ENCODE measurements at places on chromosomes 3 and 15. TPM values are rescaled to one million over a fixed set of nuclear protein-coding genes. Genes with fewer than 3 reads are reported as not detected.
A peak's percentile ranks its signal among the peaks of the same experiment; 100 is the strongest.

Gene RPLP1
- 1,472 TPM for polyA plus RNA-seq

DNA sequence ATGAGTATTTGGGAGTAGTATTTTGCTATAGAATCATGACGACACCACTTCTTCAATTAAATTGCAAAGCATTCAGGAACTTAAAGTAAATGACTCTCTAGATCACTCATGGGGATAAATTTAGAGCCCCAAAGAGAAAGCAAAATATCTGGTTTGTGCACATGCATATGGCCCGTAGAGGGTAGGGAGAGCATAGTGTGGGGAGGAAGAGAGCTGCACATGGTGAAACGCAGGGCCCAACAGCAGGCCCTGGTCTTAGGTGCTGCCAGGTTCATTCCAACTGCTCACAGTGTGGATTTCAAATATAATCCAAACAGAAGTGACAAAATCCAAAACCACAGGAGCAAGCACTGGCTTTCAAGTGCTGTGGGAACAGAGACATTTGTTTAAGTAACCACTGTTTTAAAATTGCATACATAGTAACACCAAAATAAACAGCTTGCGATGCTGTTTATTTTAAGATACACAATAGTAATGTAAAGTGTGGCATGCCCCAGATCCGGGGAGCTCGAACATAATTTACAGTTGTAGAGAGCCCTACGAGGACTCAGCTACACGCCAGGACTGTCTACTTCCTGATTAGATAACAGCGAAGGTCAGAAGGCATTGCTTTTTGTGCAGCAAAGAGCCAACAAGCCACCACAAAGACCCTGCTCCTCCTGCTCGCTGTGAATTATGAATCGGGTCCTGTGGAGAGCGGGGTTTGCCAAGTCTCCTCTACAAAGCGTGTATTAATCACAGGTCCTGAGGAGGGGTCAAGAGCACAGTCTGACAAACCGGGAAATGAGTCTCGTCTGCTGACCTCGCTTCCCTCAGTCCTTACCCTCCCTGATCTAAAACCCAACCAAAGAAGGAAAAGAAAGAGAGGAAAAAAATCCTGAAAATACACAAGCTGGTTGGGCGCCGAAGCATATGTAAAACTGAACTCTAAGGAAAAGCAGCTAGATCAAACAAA, 80.6 kb downstream of the MEIS2 start:
- no peak for DNase-seq

Gene ACAA1
- polyA plus RNA-seq, result 76.5 TPM

GRCh38 chr3:25344670-25345069, 83.4 kb upstream of the RARB start:
- DNase-seq, result no peak

DNA sequence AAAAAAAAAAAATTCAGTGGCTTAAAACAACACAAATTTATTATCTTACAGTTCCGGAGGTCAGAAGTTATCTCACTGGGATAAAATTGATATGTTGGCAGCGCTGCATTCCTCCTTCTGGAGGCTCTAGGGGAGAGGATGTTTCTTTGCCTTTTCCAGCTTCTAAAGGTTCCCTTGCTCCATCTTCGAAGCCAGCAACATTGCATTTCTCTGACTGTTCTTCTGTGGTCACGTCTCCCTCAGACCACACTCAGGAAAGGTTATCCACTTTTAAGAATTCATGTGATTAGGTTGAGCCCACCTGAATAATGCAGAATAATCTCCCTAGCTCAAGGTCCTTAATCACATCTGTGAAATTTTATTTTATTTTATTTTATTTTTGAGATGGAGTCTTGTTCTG, 23.4 kb upstream of the ACAP2 start:
- DNase-seq, result no peak

GRCh38 chr15:84599906-84600305, 903 bp upstream of the ZSCAN2 start:
- no peak for DNase-seq

Gene GABRB3
- polyA plus RNA-seq, result not detected

- no peak for DNase-seq
These were observed at the start of gene LINGO1 for GRCh38 chr15:77632534-77633133. TSS of gene LINGO1 (minus strand) at chr15:77632912. CDS start at chr15:77632315, 597 bp downstream.

DNA sequence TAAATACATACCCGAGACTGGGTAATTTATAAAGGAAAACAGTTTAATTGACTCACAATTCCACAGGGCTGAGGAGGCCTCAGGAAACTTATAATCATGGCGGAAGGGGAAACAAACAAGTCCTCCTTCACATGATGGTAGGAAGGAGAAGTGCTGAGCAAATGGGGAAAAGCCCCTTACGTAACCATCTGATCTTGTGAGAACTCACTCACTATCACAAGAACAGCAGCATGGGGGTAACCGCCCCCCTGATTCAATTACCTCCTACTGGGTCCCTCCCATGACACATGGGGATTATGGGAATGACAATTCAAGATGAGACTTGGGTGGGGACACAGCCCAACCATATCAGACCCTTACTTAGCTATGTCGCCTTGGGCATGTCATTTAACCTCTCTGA, 27.7 kb downstream of the SCG3 start:
- DNase-seq, result no peak

- no peak for DNase-seq
These were observed 113.2 kb downstream of the TCF12 start for GRCh38 chr15:57031605-57032004.

GRCh38 chr3:187919048-187919447, 173.8 kb upstream of the BCL6 start:
- no peak for DNase-seq

GRCh38 chr3:878746-879145, 214.1 kb upstream of the CNTN6 start:
- DNase-seq, result no peak

GRCh38 chr3:2166552-2166951, 67.9 kb downstream of the CNTN4 start:
- no peak for DNase-seq

DNA sequence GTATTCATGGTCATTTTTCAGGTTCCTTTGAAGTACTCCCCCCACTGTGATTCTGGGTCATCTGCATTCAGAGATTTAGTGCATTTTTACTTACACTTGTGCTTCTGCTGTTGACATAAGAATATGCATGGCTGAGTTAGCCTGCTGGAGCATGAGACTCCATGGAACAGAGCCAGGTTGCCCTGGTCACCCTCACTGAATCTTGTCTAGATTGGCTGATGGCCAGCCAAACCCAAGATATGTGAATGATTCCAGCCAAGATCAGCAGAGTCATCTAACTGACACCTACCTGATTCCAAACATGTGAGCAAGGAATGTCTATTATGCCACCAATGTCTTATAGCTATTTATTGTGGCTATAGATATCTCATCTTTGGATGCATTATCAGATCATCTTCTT, 25.1 kb downstream of the DTWD1 start:
- DNase-seq, result peak; percentile 81

- DNase-seq, result no peak
These were observed 37.3 kb downstream of the CRYGS start for GRCh38 chr3:186506857-186507256.

Gene SMCO1
- not detected for polyA plus RNA-seq

- DNase-seq, result no peak
These were observed 721.0 kb downstream of the OTOL1 start for GRCh38 chr3:162217647-162218046.

Gene CADM2
- not detected for polyA plus RNA-seq

Gene HIGD1A
- polyA plus RNA-seq, result 170 TPM

- peak; percentile 99 for DNase-seq
These were observed 2.0 kb upstream of the MELTF start for GRCh38 chr3:197031315-197032285.

Gene DOCK3
- 0.08 TPM for polyA plus RNA-seq

DNA sequence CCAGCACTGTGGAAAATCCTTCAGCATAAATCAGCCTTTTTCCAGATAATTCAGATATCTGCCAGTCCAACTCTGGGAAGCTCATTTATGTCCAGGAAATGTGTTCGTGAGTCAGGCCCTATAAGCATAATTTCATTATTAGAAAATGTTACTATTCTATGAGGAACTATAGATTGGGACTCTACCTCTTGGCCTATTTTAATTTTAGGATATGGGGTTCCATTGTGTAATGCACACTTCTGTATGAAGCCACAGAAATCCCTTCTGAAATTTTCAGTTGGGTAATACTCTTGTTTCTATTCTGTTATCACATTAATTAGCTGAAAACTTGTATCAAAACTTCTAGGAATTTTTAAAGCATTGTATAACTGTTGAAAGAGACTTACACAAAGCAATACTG, 43.9 kb upstream of the IL12A start:
- DNase-seq, result no peak

DNA sequence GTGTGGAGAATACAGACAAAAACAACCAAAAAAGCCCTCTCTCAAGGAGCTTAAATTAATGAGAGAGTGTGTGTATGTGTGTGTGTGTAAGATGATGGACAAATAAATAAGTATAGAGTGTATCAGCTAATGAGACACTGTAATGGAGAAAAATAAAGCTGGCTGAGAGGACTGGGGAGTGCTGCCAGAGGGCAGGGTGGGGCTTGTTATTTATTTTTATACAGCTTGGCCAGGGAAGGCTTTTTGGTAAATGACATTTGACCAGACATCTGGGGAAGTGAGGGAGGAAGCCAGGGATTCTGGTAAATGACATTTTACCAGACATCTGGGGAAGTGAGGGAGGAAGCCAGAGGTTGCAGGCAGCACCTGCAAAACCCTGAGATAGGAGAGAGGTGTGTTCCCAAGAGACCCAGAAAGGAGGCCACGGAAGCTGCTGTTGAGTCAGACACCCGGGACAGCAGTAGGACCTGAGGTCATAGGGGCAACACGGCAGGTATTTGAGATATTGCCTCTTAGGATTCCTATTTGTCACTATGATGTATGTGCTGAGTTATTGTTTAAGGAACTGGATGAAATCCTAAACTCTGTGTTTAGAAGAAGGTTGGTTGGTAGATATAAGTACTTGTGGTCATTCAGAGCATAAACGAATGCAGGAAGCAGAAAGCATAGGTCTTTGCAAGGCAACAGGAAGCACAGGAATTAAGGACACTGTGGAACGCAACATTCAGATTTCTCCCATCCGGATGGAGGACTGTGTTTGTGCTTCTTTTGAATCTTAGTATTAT, 2.7 kb downstream of the SV2B start:
- DNase-seq, result no peak

GRCh38 chr3:134601539-134602439, 49.0 kb downstream of the KY start:
- no peak for DNase-seq

- no peak for DNase-seq
These were observed 5.2 kb upstream of the LCTL start for GRCh38 chr15:66570842-66571478.

GRCh38 chr15:70246623-70247220, 149.0 kb upstream of the TLE3 start:
- DNase-seq, result no peak

DNA sequence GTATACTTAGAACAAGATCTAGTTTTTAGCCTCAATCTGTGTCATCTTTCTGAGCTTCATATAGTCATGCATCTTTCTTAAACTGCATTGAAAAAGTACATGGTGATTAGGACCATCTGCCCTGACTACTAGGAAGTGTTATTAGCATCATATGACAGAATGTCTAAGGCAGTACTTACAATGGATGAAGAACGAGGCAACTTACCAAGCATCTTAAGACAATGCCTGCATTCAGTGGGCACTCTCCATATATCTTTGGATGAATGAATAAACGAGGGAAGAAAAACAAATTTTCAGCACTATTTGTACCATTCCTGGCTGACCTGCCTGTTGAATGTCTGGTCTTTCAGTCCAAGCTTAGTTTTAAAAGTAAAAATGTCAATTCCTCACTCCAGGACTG, 185.4 kb upstream of the EPHA3 start:
- no peak for DNase-seq

- DNase-seq, result no peak
These were observed 18.7 kb downstream of the USF3 start for GRCh38 chr3:113677737-113678136.

GRCh38 chr3:28122227-28122626, 119.2 kb upstream of the CMC1 start:
- DNase-seq, result no peak

GRCh38 chr3:100103558-100104441, 10.5 kb downstream of the FILIP1L start:
- peak; percentile 51 for DNase-seq

DNA sequence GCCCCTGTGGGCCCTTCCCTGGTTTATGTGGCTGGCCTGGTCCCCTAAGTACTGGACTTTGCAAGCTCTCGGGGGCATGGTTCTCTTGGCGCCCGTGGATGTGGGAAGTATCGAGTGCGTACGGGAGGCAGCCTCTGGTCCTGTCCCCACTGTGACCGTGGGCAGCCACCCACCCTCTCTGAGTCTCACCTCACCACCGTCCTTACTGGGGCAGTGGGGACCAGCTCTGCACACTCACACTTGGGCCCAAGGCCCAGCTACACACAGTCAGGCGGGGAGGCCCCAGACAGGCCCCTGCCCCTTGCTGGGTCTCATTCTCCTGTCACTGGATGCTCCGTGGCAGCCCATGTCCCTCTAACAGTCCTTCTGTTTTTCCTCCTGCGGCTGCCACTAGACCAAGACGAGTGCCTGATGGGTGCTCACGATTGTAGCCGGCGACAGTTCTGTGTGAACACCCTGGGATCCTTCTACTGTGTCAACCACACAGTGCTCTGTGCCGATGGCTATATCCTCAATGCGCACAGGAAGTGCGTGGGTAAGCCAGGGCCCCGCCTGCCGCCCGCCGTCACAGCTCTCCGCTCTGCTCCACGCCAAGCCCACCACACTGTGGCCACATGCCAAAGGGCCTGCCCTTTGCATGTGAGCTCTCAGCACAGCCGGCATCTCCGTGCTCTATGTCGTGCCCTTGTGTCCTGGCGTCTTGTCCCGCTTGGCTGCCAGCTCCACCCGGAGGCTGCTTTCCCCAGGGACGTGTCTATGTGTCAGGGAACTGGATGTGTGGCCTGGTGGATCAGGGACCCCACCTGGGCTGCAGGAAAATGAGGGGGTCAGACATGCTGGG, 72.7 kb downstream of the FBLN2 start:
- no peak for DNase-seq

Gene SUSD5
- polyA plus RNA-seq, result 0.36 TPM

GRCh38 chr15:54321426-54321825, 343.2 kb downstream of the UNC13C start:
- DNase-seq, result no peak

Measured in mammary epithelial cell (primary cell).